ENCODE measurements at places on chromosomes 7 and 10. TPM values are rescaled to one million over a fixed set of nuclear protein-coding genes. Genes with fewer than 3 reads are reported as not detected.
A peak's percentile ranks its signal among the peaks of the same experiment; 100 is the strongest.

DNA sequence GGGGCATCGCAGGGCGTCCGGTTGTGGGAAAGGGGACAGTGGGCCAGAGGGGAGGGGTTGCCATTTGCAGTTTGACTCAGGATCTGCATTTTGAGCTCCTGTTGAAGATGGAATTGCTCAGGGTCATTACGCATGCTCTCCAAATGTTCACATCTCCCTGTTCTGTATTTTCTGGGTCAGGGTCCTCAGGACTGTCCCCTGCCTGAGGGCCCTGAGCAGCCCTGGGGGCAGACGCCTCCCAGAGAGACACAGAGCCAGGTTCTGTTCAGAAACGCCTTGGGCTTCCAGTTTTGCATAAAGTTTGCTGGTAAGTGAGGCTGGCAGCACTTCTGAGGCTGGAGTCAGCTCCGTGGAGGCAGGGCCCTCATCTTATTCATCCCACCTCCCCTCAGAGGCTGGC is 34.1 kb upstream of the NUB1 start:
- DNase-seq: no peak

DNA sequence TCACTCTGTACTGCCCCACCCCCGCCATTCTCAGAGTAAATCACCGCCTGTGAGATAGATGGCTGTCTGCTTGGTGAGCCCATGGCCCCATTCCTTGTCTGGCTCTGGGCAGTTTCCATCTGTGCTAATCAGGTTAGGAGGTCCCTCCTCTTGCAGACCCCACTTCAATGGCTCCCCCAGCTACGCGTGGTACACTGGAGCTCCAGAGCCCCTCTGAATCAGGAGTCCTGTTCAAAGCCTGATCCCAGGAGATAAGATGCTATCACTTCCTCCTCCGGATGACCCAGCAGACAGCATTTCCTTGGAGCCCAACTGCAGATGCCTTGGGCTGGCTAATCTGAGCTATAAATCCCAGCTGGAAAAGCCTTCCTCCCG is 122.3 kb downstream of the SH3PXD2A start:
- DNase-seq: no peak

GRCh38 chr10:62852961-62853702 is 37.0 kb upstream of the EGR2 start:
- DNase-seq: peak; percentile 75

GRCh38 chr10:114943000-114943399 is 5.0 kb downstream of the TRUB1 start:
- no peak for DNase-seq

- no peak for DNase-seq
Measured at GRCh38 chr10:3866332-3866731, 81.3 kb upstream of the KLF6 start.

Gene SPDYE3
- total RNA-seq: not detected

- no peak for DNase-seq
Measured at GRCh38 chr10:44418637-44419036, 33.7 kb upstream of the CXCL12 start.

Gene AGR3
- not detected for total RNA-seq

Gene NKX6-2
- total RNA-seq: not detected

Gene SORCS1
- total RNA-seq: 0.15 TPM

GRCh38 chr7:43513251-43513650 is 69.7 kb upstream of the STK17A start:
- DNase-seq: no peak

DNA sequence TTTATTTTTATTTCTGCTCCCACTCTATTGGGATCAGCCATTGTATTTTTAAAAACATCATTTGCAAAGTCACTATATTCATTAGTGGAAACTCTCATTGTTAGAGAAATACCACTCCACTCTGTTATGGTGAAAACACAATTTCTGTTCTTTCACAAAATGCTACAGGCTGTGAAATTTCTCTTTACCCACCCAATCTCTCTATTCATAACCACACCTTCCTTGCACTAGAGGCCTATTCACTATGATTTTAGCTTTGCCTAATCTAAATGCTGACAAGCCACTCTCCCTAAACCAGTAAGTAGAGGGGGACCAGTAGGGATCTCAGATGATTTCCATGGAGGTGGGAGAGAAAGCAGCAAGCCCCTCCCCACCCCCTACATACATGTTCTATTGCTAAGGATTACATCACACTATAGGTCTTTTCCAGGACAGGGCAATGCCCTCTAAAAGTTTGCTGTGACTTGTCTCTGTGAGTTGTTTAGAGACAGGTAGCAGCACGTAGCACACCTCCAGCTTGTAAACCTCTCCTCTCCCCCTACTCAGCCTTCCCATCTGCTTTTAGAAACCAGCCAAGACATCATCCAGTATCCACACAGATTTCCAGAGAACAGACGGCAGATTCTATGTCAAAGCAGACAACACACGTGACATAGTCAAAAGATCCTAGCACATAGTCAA is 58.3 kb upstream of the PPP1R3C start:
- DNase-seq: no peak

DNA sequence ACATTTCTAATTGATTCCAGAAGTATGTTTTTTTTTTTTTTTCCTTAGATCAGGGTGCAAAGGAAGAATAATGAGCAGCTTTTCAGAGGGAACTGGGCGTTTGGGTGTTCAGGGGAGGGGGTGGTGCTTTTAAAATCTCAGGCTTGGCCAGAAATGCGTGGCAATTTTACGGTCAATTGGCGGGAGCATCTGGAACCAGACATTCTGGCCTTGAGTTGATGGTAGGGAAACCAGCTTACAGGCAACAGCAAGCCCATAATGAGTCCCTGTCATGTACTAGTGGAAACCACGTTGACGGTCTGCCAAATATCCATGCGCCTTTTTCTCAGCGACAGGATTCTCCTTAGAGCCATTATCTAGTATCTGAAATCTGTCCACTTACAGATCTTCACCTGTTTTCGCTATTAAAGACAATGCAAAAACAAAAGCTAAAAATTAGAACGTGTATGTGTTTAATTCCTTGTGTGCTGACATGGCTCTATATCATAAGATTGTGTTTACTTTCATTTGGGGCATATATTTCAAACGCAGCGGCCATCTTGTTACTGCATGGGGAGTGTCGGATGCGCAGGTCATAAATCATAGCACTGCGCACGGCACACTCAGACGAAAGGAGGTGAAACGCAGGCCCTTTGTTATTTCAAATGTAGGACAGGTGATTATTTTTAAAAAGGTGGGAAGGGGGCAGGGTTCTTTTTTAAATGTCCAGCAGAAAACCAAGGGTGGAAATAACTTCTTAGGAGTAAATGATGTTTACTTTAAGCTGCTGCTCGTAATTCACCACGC is 209.2 kb downstream of the AGMO start:
- DNase-seq: no peak

GRCh38 chr10:70461397-70462348 is 16.9 kb upstream of the PALD1 start:
- no peak for DNase-seq

- DNase-seq: no peak
Measured at GRCh38 chr7:101829821-101830220, 12.4 kb downstream of the CUX1 start.

- DNase-seq: no peak
Measured at GRCh38 chr7:2527505-2528467, 8.2 kb downstream of the LFNG start.

GRCh38 chr10:86944471-86944870 is 12.9 kb downstream of the MMRN2 start:
- no peak for DNase-seq

GRCh38 chr7:35869810-35870209 is 69.0 kb downstream of the SEPTIN7 start:
- no peak for DNase-seq

Gene STOX1
- 0.67 TPM for total RNA-seq

GRCh38 chr10:71231206-71231605 is 18.8 kb downstream of the UNC5B start:
- no peak for DNase-seq

DNA sequence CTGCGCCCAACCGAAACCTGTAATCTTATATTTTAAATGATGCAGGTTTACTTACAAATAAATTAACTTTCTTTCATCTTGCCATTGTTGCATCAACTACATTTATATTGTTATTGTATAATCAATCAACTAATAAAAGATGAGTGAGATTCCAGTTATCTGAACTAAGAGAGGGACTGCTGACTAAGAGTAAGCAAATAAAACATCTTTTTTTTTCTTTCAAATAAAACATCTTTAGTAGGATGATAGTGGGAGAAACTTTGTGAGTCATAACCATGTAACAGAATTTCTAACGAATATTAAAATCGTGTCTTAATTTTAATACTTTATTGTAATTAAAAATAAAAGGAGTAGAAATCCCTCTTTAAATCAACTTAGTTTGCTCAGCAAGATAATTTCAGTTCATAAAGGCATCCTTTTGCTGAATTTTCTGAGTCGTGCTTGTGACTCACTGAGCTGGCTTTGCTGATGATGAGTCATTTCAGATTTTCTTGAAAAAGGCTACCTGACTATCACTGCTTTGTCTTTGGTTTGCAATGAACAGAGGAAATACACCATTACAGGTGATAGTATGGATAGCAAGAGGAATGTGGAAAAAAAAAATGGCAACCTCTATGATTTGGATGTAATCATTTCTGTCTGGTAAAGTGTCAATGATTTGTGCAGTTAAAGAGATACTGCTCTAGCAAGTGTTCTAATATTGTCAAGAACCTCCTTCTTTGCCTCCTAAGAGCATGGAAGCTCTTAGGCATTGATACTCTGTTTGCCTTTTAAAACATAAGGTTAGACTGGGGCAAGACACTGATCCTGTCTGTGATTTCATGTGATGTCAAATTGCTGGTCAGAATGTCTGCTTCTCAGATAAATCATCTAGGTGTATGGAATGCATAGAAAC is 119.5 kb downstream of the GPR158 start:
- DNase-seq: no peak

Gene SH2B2
- total RNA-seq: 54.1 TPM

- no peak for DNase-seq
Measured at GRCh38 chr10:32263300-32263699, 83.7 kb downstream of the EPC1 start.

Gene NKX1-2
- not detected for total RNA-seq

Gene FANK1
- not detected for total RNA-seq

GRCh38 chr7:323410-323809 is 33.4 kb downstream of the FOXL3 start:
- DNase-seq: no peak

DNA sequence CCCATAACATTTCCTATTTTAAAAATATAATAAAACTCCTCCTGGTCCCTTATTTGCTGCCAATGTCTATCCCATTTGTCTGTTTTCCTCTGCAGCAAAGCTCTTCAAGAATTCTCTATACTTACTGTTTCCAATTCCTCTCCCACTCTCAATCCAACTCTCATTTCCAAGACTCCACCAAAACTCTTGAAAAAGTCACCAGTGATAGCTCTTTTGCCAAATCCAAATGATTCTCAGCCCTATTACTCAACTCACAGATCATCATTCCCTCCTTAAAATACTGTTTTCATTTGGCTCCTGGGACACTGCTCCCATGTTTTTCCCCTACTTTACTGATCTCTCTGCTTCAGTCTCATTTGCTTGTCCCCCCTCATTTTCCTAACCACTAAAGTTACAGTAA is 139.4 kb downstream of the HIBADH start:
- DNase-seq: no peak

- no peak for DNase-seq
Measured at GRCh38 chr7:116862951-116863670, 724 bp downstream of the CAPZA2 start.

DNA sequence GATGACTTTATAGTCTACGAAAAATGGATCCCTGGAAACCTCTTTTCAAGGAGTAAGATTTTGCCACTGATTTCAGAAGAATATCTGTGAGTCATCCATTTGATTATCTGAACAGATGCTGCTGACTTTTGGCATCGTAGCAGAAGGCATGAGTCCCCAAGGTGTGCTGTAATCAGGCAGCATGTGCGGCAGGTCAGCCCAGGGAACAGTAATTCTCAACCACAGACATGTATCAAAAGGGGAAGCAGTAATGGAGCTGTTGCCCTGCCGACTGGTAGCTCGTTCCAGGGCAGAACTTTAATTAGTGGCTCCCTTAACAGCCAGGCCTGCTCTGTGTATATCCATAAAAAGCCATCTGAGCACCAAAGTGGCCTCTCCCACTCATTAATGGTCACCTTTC is 5.7 kb upstream of the VWC2 start:
- no peak for DNase-seq

Gene SFRP4
- total RNA-seq: not detected

DNA sequence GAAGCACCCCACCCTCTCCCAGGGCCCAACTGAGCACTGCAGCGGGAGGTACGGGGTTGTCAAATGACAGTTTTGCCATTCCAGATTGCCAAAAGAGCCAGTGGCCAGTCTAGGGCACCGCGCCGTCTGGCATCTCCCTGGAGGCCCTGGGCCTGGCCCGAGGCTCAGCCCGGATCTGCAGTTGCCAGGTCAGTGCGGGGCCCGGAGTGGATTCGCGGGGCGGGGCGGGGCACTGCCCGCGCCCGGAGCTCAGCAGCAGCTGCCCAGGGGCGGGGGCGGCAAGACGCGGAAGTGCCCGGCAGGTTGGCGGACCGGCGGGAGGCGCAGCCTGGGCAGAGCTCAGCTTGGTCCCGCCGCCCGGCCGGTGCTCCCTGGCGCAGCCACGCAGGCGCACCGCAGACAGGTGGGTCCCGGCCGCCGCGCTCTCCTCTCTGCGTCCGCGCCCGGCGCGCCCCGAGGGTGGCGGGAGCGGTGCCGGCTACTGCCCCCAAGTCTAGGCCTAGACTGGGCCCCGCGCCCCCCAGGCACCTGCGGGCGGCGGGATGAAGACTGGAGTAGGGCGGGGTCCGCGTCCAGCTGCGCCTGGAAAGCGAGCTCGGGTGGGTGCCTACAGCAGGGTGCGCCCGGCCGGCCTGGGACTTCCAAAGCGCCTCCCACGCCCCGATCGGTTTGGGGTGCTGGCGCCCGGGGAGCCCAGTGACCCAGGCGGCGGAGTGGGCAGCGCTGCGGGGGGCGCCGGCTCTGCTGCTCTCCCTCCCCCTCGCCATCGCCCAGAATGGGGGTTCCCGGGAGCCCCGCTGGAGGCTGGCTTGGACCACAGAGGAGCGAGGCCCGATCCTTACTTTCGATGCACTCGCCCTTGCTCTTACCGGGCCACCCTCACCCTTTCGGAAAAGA is at the start of gene IRF5:
IRF5 (plus strand) TSS at position 281 of the 897 bp plus-strand sequence. CDS start 4,155 bp downstream, outside the sequence.
- DNase-seq: no peak

Gene SLC13A1
- 0.10 TPM for total RNA-seq

Gene NUDCD3
- 92.3 TPM for total RNA-seq

GRCh38 chr10:11440250-11441150 is 170.9 kb downstream of the USP6NL start:
- DNase-seq: peak; percentile 53

Gene TMEM168
- total RNA-seq: 20.2 TPM

- DNase-seq: no peak
Measured at GRCh38 chr10:24385776-24386175, 176.8 kb downstream of the KIAA1217 start.

GRCh38 chr10:101453791-101454718 is 100.1 kb downstream of the BTRC start:
- DNase-seq: no peak

- DNase-seq: no peak
Measured at GRCh38 chr10:29256019-29256418, 32.9 kb upstream of the LYZL1 start.

Gene RAMP3
- total RNA-seq: not detected

Gene OR2A7
- 2.3 TPM for total RNA-seq

DNA sequence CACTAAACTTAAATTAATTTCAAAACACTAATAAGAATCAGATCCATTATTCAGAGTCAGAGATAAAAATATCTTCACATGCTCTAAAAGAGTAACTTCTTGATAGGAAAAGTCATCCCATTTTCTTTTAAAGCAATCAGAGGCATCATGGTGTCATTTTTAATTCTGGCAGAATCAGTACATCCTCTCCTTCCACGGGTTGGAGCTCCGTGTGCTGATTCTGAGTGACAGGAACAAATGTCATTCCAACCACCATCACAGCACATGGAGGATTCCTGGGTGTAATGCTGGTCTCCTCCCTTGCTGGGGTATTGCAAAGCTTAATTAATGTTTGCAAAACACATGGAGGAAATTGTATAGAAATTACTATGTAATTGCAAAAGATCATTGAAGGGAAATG is 114.5 kb upstream of the IMMP2L start:
- no peak for DNase-seq

Gene ZNRF2
- 16.8 TPM for total RNA-seq
